NK-92 treated with Interleukin-12 subunit alpha and Interleukin-12 subunit beta, amount 100 ng/mL, for 24 hours (cell line): ENCODE measurements at places on chromosomes 6 and 20.

- no peak for DNase-seq
These were observed 18.4 kb upstream of the ULBP3 start for GRCh38 chr6:150087336-150087735.

DNA sequence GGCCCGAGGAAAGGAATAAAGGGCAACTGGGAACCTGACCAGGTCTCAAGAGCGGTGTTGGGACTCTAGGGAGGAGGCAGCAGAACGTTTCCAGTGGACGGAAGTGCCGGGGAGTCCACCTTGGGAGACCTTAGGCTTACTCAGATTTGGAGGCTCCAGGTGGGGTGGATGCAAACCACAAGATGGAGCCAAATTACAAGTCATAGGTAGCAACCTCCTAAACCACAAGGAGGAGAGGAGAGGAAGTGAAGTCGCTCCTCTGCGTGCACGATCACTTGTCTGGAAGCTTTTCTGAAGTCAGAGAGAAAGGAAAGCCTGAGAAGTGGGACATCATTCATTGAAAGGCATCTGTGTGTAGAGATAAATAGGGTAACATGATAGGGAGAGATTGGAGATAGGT, 9.3 kb downstream of the HLA-DOA start:
- no peak for DNase-seq

GRCh38 chr6:23089981-23090380, 520.6 kb downstream of the HDGFL1 start:
- DNase-seq, result no peak

DNA sequence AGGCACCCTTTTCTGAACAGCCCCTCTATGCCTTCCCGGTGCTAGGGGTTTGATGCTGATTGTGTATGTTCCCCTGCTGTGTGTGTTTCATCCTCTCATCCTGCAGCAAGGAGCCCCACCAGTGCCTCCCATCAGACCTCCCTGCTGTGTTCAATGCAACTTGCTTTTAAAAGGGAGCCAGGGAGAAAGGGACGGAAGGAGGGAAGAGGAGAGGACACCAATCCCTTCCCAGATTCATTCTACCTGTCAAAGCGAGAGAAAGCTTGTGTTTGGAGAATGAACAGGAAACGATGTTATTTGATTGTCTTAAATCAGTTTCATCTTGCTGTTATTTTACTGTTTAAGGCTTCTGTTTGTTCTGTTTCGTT, 259.2 kb downstream of the ADGB start:
- no peak for DNase-seq

DNA sequence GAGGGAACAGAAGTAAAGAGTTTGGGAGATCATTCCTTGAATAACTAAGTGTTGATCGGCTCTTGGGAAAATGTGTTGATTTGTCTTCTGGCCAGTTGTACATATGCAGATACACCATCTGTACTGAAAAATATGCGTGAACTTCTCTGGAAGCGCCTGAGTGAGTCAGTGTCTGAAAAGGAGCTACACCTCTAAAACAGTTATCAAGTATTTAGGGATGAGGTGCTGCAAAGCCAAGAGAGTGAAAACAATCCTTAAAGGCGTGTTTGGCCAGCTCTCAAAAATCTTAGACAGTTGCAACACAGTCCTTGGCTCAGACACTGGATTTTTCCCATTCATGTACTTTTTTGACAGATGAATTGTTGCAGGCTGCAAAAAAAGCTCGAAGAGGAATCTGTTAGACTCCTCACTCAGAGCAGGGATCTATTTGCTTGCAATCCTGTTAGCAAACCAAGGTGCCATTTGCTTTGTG, 61.3 kb downstream of the BMP6 start:
- DNase-seq, result no peak

- no peak for DNase-seq
These were observed 33.7 kb downstream of the PKIG start for GRCh38 chr20:44615876-44616603.

DNA sequence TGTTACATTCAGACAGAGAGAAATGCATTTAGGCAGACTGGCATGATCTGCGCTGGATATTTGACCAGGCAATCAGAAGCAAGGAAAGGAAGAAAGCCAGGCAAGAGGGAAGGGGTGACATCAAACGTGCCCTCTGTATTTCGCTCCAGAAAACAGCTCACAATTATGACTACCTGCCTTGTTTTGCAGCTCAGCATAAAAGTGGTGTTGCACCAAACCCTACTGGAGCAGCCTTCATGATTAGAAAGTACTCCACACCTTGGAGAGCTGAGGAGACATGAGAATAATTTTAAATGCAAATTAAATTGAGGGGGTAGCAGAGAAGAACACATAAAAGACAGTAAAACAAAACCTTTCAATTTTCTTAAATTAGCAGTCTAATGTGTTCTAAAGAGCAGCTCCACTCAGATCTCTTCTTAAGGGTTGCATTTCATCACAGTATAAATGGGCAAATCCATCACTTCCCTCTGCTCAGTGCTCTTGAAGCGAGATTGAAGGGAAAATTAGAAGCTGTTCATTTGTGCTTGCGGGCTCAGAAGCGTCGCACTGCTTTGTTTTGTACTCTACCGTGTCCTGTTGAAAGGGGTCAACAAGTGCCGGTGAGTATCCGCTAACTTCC, at the start of gene PHACTR1:
PHACTR1 (plus strand) TSS at position 470 of the 619 bp plus-strand sequence.
- DNase-seq, result no peak

- no peak for DNase-seq
These were observed 56.2 kb downstream of the SNX9 start for GRCh38 chr6:157879034-157879872.

- no peak for DNase-seq
These were observed 25.2 kb upstream of the SRSF6 start for GRCh38 chr20:43432498-43432897.

- DNase-seq, result no peak
These were observed 215.3 kb upstream of the KCNQ5 start for GRCh38 chr6:72406517-72406916.

GRCh38 chr20:50398821-50399554, 111.2 kb upstream of the PTPN1 start:
- no peak for DNase-seq

- no peak for DNase-seq
These were observed 125.4 kb upstream of the SAMD5 start for GRCh38 chr6:147382945-147383554.

DNA sequence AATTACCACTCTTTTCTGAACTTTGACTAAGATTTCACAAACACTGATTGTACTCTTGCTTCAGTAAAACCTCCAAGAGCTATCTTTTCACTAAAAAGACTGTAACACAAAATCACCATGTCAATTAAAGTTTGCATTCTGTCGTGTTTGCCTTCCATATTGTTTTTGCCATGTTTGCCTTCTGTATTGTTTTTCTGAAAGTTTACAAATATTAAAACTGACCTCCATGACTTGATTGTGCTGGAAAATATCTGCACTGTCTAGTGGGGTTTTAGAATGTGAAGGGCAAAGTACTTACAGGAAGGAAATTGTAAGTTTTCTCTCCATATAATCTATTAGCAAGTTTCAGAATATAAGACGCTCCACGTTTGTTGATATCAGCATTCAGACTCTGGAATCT, 3.4 kb downstream of the SERPINB1 start:
- no peak for DNase-seq

GRCh38 chr6:19327661-19328060, 509.5 kb upstream of the ID4 start:
- no peak for DNase-seq

DNA sequence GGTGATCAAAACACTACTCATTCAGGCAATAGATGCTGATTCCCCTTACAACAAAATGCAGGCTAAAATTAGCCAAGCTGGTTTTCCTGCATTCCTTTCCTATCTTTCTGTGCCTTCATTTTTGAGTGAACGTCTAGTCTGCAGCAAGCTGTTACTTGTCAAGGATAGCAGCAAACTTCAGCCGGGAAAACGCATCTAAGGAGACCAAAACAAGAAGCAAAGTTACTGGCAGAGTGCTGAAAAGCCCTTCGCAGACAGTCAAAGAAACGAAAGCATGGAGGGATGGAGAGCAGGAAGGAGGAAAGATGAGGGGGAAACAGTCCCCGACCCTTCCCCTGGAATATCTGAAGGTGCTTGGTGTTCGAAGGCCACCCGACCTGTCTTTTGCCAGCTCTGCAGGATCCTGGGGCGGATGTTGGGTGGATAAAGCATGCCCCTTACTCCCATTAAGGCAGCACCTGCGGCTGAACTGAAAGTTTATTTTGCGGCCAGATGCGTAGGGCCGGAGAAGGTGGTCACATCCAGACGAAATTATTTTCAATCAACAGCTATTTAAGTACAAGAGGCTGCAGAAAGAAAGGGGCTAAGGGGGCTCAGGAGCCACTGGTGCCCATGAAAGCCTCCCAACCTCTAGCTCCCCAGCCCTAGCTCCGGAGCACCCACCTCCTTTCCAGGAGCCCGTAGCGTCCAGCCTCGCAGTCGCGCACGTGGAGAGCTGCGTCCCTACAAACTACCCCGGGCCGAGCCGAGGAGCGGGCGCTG, 538 bp downstream of the FERMT1 start:
- DNase-seq, result no peak
